ENCODE measurements at places on chromosomes 1 and 21.

DNA sequence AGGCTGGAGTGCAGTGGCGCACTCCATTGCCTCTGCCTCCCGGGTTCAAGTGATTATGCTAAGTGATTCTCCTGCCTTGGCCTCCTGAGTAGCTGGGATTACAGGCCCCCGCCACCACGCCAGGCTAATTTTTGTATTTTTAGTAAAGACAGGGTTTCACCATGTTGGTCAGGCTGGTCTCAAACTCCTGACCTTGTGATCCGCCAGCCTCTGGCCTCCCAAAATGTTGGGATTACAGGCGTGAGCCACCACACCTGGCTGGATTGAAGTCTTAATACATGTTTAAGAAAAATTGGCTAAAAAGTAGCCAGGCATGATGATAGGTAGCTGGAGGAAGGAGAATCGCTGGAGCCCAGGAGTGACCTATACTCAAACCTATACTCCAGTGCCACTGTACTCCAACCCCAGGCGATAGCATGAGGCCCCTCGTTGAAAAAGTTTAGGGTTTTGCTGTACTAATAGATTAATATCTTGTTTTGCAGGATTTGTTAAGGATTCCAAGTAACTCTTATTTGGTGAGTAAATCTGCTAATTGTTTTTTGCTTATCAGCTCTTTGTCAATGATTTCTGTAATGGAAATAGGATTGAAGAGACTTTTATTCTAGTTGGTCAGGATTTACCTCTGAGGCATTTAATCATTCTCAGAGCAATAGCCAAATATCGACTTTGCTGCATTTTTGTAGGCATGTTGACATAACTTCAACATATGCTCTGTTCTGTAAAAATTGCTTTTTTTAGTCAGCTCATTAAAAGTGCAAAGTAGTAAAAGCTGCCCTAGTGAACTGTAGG lies 2.0 kb downstream of the RCC1 start:
- DNase-seq, result no peak

DNA sequence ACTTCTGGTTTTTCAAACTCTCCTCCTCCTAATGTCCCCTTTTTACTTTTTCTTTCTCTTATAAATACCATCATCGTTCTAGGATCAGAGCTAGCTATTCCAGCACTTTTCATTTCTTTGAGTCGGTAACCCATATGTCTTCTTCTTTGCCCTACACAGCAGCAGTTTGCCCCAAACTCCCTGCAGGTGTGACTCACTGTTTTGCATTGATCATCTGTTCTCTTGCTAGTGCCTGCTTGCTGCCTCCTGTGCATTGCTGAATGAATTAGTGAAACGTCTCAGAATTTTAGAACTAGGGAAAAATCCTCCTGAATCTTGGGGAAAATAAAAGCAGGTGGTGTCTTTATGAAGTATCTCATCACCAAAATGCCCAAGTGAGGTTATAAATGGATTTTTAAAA lies 21.7 kb downstream of the KCNK2 start:
- DNase-seq, result no peak

DNA sequence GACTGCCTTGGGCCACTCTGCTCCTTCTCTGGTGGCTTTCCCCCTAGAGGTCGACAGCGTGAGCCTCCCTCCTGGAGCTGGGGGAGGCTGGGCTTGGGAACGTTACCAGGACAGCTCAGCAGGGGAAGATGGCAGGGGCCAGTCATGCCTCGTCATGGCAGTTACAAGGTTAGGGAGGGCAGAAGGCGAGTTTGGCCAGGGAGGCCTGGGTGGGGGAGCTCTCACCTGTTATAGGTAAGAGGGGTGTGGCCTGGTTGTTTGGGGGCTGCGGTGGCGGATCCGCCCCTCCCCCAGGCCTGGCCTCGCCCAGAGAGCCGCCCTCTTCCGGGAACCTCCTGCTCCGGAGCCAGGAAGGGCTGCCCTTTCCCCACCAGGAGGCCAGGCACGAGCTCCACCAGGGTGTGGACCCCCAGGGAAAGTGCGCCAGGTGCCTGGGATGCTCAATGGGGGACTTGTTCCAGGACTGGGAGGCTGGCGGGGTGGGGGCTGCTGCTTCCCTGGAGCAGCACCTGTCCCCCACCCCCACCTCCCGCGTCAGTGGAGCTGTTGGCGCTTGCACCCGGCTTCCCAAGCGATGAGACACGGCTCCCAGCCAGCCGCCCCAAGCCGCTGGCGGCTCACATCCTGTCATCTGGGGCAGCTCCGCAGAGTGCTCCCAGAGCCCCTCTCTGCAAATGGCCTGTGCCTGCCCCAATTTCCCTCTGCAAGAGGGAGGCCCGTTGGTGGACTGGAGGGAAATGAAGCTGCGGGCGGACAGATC lies 23.6 kb upstream of the PKP1 start:
- no peak for DNase-seq

DNA sequence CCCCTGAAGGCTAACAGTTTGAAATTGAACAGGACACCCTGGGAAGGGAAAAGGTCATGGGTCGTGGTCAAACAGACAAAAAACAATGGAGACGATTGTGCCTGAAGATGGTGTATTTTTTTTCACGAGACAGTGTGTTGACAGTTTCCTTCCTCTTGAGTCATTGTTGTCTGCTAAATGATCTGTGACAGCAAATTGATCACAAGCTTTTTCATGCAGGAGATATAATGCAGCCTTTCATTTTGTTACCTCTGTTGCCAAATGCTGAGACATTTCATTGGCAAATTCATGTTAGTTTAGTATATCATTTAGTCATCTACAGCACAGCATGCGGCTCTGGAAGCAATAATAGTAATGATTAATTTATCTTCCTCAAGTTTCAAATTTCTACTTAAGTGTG lies 27.7 kb downstream of the UBE2U start:
- DNase-seq, result no peak

DNA sequence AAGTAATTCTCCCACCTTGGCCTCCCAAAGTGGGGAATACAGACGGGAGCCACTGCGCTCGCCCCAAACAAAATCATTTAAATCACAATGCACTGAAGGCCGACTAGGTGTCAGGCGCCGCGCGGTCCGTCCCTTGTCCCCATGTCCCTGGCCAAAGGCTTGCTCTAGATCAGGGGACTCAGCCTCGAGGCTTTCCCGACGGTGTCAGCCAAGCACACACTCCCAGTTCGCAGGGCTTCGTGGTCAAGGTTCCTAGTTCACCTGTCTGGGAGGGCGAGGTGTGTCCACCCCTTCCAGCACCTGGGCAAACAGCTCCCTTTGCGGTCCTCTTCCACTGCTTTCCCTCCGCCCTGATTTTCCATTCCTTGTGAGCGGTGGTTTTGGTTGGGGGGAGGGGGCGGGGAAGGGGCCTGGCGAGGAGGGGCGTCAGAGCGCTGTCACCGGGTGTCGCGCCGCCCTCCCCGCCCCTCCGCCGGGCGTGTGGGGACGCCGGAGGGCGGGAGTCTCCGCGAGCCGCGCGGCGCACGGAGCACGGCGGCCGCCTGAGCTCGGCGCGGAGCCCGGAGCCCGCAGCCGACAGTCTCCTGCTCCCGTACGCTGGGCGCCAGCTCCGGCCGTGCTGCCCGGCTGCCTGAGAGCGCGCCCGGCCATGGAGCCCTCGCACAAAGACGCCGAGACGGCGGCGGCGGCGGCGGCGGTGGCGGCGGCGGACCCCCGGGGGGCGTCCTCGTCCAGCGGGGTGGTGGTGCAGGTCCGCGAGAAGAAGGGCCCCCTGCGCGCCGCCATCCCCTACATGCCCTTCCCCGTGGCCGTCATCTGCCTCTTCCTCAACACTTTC lies at the start of gene STUM:
Gene STUM, plus strand, starts transcription at position 509 of the 838 bp plus-strand sequence. Its CDS starts 141 bp downstream, at position 650.
- no peak for DNase-seq

- DNase-seq, result peak; percentile 68
Measured at GRCh38 chr1:224435318-224435763, 744 bp upstream of the WDR26 start.

DNA sequence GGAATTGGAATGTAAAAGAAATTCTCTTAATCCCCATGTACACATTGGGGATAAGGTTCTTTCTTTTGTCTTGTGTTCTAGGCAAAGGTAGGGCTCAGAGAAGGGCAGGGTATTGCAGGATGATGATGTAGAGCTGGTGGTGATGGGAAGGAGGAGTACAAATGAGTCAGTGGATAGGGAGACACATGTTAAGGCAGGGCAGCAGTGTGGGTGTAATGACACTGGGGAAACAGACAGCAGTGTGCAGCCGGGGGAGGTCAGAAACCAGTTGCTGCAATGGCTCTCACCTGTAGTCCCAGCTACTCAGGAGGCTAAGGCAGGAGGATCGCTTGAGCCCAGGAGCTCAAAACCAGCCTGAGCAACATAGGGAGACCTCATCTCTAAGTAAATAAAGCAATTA lies 5.1 kb downstream of the NLRP3 start:
- DNase-seq, result no peak

- DNase-seq, result no peak
Measured at GRCh38 chr1:42964044-42964812, 5.6 kb upstream of the SLC2A1 start.

DNA sequence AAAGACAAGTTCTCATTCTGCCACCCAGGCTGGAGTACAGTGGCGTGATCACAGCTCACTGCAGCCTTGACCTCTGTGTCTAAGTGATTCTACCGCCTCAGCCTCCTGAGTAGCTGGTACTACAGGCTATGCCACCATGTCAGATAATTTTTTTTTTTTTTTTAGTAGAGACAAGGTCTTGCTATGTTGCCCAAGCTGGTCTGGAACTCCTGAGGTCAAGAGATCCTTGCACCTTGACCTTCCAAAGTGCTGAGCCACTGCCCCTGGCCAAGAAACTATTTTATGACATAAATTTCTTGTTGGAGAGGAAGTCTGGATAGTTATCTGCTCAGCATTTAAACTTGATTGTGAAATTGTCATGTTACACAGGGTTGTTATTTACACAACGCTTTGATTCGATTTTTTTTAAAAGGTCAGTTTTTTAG lies 2.1 kb downstream of the SCCPDH start:
- DNase-seq, result no peak

DNA sequence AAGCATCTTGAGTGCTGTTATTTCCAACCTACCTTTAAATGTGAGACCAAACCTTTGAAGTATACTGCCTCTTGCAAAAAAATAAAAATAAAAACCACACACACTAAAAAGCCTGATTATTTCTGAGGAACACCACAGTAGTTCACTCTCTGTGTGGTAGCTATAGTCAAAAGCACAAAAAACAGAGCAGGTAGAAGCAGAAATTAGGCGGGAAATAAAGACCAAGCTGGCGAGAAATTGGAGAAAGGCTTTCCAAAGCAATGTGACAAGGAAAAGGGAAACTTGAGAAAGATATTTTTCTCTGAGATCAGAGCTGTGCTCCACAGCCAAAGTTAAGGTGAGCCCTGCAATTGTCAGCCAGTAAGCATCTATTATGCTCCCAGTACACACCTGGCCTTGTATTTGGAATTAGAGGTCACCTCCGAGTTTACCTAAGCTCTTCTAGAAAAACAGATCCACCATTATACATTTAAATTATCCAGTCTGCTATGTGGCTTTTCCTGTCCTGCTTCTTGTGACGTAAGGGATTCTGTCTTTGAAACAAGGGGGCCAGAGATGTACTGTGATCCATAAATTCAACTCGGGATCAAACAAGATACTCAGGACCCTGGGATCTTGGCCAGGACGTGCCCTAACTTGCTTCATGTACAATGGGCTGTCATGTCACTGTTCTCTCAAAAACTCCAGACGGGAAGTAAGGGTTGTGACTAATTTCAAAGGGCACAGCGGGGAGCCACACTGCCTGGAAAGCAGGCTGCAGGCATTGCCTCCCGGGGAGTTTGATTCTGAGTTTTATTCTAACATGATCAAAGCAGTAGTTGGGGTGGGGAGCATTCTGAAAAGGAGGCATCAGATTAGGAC lies 39.8 kb upstream of the RAB4A start:
- DNase-seq, result no peak

DNA sequence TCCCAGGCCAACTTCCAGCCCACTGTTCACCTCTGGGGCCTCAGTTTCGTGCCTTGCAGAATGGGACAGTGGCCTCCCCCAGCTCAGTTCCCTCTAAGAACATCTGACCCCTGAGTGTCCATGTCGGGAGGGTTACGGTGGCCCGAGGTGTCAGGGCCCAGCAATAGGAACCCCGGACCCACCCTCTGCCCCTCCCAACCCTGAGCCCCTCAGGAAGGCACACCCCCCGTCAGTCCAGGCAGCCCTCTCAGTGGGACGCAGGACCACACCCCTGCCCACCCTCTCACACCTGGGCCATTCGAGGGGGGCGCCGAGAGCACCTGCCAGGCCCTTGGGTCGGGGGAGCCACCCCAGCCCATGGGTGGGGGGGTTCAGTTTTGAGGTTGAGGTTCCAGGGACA lies 447 bp downstream of the TTC34 start:
- DNase-seq, result no peak

DNA sequence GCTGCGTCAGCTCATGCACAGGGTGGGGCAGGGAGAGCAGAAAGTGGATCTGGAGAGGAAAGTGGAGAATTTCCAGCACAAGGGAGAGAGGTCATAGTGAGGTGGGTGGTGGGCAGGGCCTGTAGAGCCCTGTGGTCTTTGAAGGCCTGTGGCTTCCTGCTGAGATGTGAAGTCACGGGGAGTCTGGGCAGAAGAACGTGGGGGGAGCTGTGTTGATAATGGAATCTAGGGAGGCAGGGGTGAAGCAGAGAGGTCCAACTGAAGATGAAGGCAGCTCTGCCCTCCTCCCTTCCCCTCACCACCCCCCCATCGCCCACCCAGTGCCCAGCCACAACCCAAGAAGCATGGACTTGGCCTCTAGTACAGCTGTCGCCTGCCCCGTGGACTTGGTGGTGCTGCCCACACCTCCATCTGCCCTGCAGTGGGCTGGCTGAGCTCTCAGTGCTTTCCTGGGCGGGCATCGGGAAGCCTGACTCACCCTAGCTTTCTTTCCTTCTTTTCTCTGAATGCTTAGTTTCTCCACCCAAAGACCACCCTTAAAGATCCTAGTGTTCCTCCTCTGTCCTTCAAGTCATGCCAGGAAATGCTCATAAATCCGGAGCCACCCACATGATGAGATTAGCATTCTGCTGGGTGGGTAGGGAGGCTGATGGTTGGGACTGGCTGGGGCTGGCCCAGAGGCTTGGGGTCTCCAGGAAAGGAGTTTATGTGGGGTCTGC lies 186.1 kb downstream of the TRABD2B start:
- no peak for DNase-seq

- no peak for DNase-seq
Measured at GRCh38 chr21:36803816-36804439, 105.0 kb downstream of the SIM2 start.

DNA sequence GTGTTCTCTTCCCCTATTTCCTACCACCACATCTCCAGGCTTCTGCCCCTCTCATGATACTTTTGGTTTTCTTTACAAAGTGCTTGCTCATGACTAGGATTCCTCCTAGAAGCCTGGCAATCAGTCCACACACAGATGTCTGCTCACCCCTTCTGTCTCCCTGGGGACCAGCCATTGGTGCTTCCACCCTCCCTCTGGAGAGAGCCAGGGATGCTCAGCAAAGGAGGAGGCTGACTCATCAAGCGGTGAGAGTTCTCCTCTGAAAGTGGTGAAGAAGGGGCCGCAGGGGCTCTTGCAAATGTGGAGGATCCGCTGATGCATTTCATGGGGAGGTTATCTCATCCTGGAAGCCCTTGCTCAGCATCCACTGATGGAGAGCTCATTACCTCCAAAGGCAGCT lies 14.5 kb downstream of the NT5C1A start:
- DNase-seq, result no peak

DNA sequence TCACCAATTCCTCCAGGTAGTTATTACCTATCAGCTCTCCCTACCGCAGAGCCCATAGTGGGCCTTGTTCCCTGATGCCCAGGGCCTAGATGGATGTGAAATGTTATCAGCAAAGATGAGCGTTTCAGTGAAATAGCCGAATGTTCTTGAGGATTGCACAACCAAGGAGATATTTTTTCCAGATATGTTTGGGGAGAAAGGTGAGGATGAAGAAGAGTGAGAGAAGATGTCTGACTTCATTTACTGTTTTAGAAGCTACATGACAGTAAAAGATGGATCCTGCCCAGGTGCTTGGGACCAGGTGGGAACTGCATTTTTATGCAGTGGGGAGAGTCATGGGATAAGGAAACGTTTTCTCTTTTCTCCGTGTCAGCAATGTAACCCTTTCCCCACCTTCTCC lies 231.7 kb upstream of the C1orf174 start:
- DNase-seq, result no peak
